ENCODE measurements at places on chromosomes 13 and 19. TPM values are rescaled to one million over a fixed set of nuclear protein-coding genes. Genes with fewer than 3 reads are reported as not detected.
A peak's percentile ranks its signal among the peaks of the same experiment; 100 is the strongest.

The BRSK1 gene
- 9.1 TPM for total RNA-seq

The SOX21 gene
- not detected for total RNA-seq

The DCT gene
- not detected for total RNA-seq

The SEMA6B gene
- total RNA-seq: not detected

The CLIP3 gene
- total RNA-seq: 0.98 TPM

The NAPSA gene
- 5.3 TPM for total RNA-seq

The ADAMTSL5 gene
- 0.91 TPM for total RNA-seq

- no peak overlapping the region for H3K27ac ChIP-seq
- no peak overlapping the region for H3K4me3 ChIP-seq
- no peak for DNase-seq
- H3K36me3 ChIP-seq: no peaks in the 10 kb centered on the region
Observed at GRCh38 chr13:70616847-70617246, 508.6 kb upstream of the KLHL1 start.

DNA sequence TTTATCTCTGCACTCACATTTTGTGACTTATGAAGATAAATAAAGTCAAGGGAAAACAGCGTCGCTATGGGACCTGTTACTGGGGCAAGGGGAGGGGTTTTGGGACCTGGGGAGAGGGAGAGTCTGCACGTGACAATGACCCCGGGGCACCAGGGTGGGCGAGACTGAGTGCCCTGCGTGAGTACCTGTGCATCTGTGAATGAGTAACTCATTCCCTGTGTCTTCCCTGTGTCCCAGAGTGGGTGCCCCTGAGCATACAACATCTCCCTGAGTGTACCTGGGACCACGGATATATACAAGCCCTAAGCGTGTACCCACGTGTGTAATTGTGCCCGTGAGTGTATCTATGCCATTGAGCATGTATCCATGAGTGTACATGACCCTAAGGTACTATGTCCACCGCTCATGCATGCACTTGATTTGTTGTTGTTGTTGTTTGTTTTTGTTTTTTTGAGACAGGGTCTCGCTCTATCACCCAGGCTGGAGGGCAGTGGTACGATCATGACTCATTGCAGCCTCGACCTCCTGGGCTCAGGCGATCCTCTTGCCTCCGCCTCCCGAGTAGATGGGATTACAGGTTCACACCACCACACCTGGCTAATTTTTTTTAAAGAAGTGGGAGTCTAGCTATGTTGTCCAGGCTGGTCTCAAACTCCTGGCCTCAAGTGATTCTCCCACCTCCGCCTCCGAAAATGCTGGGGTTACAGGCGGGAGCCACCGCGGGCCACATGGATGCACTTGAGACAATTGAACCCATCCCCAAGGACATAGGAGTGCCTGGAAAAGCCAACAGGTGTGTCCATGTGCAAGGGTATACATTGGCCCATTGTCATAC lies 645 bp upstream of the TRAPPC5 start:
- H3K27ac ChIP-seq: no peak overlapping the region
- H3K4me1 ChIP-seq: peaks cover 35% of the 10 kb centered on the region
- H3K36me3 ChIP-seq: peaks cover 8% of the 10 kb centered on the region
- peak overlapping the region; percentile 83 for H3K4me3 ChIP-seq
- no peak for DNase-seq
- peaks cover 24% of the 10 kb centered on the region for H3K27me3 ChIP-seq

- DNase-seq: no peak
- H3K27ac ChIP-seq: no peak overlapping the region
- no peak overlapping the region for H3K4me3 ChIP-seq
- H3K4me1 ChIP-seq: no peaks in the 10 kb centered on the region
- no peaks in the 10 kb centered on the region for H3K27me3 ChIP-seq
Observed at GRCh38 chr19:30165228-30165813, 206.9 kb upstream of the ZNF536 start.

GRCh38 chr19:34209726-34210125 lies 37.4 kb downstream of the LSM14A start:
- no peak overlapping the region for H3K4me3 ChIP-seq
- DNase-seq: no peak
- peaks cover 22% of the 10 kb centered on the region for H3K36me3 ChIP-seq
- no peak overlapping the region for H3K27ac ChIP-seq

- peaks cover 31% of the 10 kb centered on the region for H3K27me3 ChIP-seq
- H3K36me3 ChIP-seq: peaks cover 11% of the 10 kb centered on the region
- peaks cover 15% of the 10 kb centered on the region for H3K4me1 ChIP-seq
- no peak overlapping the region for H3K4me3 ChIP-seq
- no peak for DNase-seq
- no peak overlapping the region for H3K27ac ChIP-seq
Observed at GRCh38 chr13:110853235-110853721, 61.6 kb downstream of the ANKRD10 start.

- no peak for DNase-seq
- no peaks in the 10 kb centered on the region for H3K4me1 ChIP-seq
- H3K36me3 ChIP-seq: no peaks in the 10 kb centered on the region
- no peaks in the 10 kb centered on the region for H3K27me3 ChIP-seq
- H3K4me3 ChIP-seq: no peak overlapping the region
- H3K27ac ChIP-seq: no peak overlapping the region
Observed at GRCh38 chr13:87814403-87814802, 143.2 kb downstream of the SLITRK5 start.

GRCh38 chr19:27746691-27747380 lies 1466.1 kb downstream of the UQCRFS1 start:
- H3K27me3 ChIP-seq: no peaks in the 10 kb centered on the region
- H3K4me1 ChIP-seq: peaks cover 2% of the 10 kb centered on the region
- no peak overlapping the region for H3K27ac ChIP-seq
- H3K4me3 ChIP-seq: no peak overlapping the region

Data from activated CD8-positive, alpha-beta memory T cell treated with anti-CD3 and anti-CD28 coated beads, Interleukin-2, amount 10 ng/mL, durations not matched to agents 7 days and 5 days (primary cell).